PC-3 (cell line): ENCODE measurements at places on chromosomes 12 and 14. TPM values are rescaled to one million over a fixed set of nuclear protein-coding genes. Genes with fewer than 3 reads are reported as not detected.

The CCDC196 gene
- total RNA-seq, result not detected in 2 replicates

The KRT83 gene
- 0.33 and 1.1 TPM in 2 replicates for total RNA-seq

The MEG3 gene
- not detected in 2 replicates for total RNA-seq

GRCh38 chr12:81120961-81121360, 43.1 kb downstream of the ACSS3 start:
- no peak overlapping the region for H3K27ac ChIP-seq
- H3K36me3 ChIP-seq, result no peaks in the 10 kb centered on the region
- H3K4me1 ChIP-seq, result no peaks in the 10 kb centered on the region
